ENCODE measurements at places on chromosomes 1 and 21.

DNA sequence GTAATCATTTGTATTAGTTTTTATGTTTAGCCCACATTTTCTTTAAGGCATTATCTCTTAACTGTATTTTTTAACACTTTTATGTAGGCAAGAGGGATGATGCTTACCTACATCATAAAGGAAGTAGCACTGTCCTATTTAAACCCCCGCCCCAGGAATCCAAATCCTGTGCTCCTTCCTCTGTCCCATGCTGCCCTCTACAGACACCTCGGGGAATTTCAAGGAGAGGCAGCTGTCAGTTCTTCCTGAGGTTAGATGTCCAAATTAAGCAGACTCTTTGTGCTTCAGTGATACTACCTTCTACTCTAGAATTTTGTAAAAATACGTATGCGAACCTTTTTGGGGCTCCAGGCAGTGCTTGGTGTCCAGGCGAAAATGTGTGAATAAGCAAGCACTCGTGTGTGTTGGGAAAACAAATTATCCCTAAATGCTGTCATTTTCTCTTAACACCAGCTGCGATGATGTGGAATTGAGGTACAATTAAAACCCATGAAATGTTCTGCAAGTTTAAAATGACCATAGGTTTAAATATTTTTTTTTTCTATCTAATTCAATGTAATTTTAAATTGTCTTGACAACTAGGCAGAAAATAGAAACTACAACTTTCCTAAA lies 19.2 kb downstream of the CRCT1 start:
- DNase-seq, result no peak

DNA sequence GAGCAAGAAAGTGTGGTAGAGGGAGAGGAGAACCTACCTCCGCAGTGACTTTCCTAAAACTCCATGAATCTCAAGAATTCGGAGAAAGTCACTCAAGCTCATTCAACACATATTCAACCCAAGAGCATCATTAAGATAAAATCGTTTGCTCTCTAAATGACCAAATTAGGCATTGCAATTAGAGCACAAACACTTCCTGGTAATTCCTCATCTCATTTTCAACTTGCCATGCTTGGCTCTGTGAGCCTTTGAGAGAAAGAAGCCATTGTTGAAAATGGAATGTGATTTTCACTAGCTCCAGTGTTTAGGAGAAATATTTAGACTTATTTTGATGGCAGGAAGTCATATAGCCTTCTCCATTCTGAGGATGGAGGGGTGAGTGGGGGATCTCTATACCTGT lies 52.5 kb downstream of the KAZN start:
- DNase-seq, result no peak

DNA sequence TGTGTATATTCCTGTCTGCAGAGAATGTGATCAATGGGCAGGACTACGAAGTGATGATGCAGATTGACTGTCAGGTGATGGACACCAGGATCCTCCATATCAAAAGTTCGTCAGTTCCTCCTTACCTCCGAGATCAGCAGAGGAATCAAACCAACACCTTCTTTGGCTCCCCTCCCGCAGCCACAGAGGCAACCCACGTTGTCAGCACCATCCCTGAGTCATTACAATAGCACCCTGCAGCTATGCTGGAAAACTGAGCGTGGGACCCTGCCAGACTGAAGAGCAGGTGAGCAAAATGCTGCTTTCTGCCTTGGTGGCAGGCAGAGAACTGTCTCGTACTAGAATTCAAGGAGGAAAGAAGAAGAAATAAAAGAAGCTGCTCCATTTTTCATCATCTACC lies 65.2 kb downstream of the OLFML2B start:
- no peak for DNase-seq

DNA sequence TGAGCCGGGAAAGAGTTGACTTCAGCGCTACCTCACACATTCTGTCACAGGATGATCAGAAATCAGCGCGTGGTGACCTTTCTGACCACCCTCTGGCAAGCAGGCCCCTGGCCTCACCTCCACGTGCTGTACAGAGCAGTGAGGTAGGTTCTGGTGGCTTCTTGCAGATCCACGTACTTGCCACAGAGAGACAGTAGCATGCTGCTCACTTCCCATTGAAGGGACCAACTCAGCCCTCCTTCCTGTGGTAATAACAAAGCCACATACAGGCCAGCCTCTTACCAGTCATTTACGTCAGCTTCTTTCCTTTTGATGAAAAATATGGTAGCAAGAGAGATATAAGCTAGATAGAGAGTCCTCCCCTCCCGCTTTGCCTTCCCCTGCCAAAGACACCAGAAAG lies 200.7 kb downstream of the CHRM3 start:
- DNase-seq, result no peak

- DNase-seq, result no peak
Measured at GRCh38 chr1:86795316-86795715, 90.9 kb downstream of the SH3GLB1 start.

DNA sequence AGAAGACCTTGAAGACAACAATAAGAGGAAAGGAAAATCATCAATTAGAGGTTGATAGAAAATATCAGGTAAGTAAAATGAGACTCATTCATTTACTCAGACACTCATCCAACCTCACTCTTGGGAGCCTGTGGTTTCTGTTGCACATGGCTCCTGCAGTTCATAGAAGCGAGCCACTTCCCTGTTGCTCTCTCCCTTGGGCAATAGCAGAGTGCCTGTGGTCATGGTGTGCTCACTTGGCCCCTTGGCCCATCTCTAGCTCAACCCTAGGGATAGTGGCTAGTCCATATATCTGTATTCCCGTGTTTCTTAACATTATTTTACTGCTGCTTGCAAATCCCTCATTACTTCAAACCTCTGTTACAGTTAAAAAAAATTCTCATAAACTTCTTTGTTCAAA lies 368.6 kb downstream of the PTPRC start:
- no peak for DNase-seq

- DNase-seq, result peak; percentile 72
Measured at GRCh38 chr1:31762726-31763670, 1.1 kb downstream of the ADGRB2 start.

GRCh38 chr1:225449261-225449660 lies 21.4 kb upstream of the LBR start:
- no peak for DNase-seq

DNA sequence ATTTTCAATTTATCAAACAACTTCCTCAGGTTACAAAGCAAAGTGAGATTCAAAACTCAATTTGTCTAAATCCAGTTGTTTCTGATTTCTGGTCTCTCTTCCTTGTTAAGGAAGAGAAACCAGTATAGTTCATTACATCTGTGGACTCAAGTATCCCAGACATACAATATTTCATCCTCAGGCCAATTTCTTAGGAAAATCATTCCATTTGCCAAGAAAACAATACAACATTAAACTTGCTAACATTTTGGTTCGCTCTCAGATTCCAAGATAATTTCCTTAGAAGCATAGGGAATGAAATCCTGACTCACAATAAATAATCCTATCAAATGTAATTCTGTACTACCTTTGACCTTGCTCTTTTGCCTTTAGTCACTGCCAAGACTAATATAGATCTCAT lies 11.2 kb upstream of the TTLL7 start:
- DNase-seq, result no peak

DNA sequence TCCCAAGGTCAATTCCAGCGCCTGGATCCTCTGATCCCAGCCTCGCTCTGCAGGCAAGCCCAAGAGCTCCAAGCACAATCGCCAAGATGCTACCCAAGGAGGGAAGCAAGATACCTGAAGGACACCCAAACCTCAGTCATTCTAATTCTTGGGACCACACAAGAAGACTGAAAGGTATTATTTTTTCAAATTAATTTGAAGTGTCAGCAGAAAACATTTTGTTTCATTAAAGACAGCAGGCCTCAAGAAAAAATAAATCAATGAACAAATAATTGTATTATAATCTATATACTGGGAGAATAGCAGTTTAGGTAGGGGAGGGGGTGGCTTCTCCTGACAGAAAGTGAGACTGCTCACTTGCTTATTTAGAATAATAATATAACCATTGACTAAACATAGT lies 347.8 kb downstream of the HHAT start:
- DNase-seq, result no peak
